ENCODE measurements at places on chromosomes 12 and 14.

DNA sequence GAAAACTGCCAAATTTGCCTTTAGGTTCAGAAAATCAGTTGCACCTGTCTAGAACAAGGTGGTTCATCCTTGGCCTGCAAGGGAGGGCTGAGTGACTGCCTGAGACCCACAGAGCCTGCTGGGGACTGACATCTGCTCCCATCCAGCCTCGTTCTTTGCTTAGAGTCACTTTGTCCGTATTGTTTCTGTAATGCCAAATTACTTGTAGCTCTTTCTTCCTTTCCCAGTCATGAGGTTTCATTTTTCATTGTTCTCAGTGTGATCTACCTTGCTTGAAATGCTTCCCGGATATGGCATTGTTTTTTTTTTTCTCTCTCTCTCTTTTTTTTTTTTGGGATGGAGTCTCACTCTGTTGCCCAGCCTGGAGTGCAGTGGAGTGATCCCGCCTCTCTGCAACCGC lies 21.3 kb downstream of the TSPAN9 start:
- no peak for DNase-seq

- no peak for DNase-seq
Observed at GRCh38 chr12:95017482-95017881, 14.0 kb upstream of the NDUFA12 start.

DNA sequence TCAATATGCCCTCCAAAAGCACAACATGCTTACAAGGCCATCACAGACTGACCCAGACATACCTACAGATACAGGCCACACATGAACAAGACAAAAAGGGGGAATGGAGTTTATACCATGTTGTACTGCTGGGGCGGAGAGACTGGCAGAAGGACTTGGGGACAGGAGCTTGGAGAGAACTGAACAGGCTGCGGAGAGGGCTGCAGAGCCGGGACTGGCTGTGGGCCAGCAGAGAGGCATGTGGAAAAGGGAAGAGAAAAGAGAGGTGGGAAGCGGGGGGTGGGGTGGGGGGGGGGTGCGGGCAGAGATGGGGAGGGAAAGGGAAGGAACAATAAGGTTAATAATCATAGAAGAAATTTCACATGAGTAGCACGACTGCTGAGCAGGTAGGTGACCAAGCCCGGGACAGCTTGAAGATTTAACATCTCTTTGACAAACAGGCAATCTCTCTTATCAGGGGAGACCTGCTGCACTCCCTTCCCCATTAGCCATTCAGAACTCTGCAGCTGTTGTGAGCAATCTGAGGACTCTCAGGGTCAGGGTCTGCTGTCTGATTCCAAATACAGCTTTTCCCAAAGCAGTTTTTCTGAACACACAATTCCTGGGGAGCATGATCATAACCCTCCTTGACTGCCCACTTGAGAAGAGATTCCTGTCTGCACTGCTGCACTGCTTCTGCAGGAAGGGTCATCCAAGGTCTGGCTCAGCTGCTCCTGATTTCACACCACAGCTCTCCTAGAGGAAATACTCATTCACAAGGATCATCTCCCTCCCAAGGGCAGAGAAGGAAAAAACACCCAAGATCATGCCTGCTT lies 21.6 kb upstream of the STAC3 start:
- no peak for DNase-seq

DNA sequence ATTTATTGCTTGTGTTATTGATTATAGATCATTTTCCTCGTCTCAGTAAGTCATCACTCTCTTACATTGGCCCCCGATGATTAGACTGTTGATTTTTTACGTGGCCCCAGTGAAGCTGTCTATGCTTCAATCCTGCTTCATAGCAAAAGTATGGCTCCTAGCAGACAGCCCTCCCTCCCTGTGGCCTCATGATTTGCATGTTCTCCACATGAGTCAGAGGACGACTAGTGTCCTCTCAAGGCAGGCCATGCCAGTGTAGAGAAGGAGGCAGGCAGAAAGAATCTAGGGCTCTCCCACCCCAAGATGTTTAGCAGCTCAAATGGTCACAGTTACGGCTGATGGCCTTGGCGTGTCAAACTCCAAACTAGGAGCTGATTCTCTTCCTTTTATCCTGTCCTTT lies 59.6 kb downstream of the FIGNL2 start:
- peak; percentile 83 for DNase-seq

GRCh38 chr12:83031196-83031595 lies 344.5 kb downstream of the TMTC2 start:
- DNase-seq = no peak

DNA sequence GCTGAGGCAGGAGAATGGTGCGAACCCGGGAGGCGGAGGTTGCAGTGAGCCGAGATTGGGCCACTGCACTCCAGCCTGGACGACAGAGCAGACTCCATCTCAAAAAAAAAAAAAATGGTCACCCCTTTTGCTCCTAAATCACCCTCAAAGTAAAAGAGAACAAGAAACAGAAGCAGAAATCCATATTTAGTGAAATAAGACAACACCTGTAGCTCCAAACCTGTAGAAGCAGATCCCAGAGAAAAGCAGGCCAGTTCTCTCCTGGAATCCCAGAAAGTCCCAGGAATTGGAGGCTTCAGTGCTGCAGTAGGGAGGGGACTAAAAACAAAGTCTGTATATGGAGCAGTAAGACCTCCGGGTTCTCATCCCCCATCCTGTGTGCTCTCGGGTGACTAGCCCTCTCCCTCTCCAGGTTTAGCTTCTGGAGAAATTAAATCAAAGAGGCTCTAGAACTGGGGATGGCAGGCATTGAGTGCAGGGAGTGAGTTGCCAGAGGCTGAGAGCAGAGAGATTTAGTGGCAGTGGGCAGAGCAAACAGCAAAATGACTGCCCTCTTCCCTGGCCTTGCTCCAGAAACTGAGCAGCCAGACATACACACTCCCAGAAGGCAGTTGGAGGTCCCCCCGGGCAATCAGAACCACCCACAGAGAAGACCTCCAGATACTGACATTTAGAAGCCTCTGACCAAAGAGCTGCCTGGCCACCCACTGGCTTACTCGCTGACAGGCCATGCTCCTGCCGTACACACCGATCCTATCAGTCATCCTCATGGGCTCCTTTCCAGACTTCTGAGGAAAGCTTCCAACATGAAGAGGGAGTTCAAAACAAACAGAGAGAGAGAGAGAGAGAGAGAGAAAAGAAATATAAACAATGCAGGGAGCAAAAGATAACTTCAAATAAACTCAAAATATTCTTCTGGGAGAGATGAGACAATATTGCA lies 6.3 kb upstream of the MLXIP start:
- DNase-seq = peak; percentile 96

DNA sequence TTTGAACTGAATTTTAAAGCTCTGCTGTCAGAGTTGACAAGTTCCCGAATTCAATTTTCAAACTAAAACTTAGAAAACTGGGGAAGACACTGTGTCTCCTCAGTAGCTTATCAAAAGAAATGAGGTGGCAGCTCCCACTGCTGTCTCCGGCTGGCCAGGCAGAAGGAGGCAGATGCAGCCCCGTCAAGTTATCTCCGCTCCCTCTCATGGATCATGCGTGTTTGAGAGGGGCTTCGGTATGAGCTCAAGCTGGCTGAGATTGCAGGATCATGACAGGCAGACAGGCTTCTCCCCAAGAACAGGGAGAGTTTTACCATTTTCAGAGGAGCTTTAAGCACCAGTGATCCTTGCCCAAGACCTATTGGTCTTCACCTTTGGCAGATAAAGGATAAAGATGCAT lies 88.8 kb downstream of the NEDD1 start:
- DNase-seq = no peak

DNA sequence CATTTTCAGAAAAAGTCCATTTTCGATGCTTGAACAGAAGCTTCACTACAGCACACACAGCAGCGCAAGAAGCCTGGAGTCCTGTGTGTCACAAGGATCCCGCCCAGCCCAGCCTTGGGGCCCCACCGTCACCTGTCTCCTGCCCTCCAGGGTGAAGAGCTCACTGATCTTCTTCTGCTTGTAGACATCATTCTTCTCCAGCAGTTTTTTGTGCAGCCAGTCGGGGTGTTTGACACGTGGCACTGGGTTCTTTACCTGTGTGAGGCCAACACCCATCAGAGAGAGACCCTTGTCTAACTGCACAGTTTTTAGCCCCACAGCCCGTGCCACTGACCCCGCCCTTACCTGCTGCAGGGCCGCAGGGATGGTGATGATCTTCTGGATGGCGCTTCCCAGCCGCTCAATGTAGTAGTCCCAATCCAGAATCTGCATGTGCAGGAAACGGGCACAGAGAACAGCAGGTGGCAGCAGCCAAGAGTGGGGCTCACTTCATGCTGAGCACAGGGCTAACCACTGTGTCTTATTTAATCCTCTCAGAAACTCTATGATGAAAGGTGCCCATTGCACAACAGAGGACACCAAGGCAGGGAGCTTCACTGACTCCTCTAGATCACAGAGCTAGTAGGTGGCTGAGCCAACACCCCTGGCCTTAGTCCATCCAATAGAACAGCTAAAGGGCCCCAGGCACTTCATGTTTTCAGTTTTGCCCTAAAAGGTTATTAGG lies 30.0 kb downstream of the POLE start:
- DNase-seq = no peak

DNA sequence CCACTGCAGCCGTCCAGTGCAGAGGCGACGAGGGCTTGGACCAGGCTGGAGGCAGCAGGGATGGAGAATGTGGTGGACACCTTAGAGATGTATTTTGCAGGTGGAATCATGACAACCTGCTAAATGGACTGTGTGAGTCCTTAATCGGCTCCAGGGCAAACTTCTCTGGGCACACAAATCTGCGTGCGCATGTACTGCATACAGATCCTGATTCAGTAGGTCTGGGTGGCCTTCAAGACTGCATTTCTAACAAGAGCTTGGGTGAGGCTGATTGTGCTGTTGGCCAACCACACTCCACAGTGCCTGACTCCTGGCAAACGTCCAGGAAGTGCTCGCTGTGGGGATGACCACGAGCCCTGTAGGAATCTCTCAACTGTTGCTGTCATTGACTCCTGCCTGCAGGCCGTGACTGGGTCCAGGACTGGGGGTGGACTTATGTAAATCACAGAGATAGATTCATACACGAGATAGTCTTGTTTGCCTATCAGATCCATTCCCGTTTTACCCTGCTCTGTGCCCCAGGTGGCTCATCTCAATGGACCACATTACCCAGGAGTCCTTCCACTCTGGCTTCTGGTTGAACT lies 27.2 kb downstream of the JDP2 start:
- DNase-seq = peak; percentile 85

GRCh38 chr12:92629349-92630065 lies 73.3 kb upstream of the PLEKHG7 start:
- peak; percentile 73 for DNase-seq

GRCh38 chr12:119325813-119326212 lies 8.7 kb upstream of the CCDC60 start:
- no peak for DNase-seq

- no peak for DNase-seq
Observed at GRCh38 chr12:131643631-131644452, 67.0 kb upstream of the SFSWAP start.

DNA sequence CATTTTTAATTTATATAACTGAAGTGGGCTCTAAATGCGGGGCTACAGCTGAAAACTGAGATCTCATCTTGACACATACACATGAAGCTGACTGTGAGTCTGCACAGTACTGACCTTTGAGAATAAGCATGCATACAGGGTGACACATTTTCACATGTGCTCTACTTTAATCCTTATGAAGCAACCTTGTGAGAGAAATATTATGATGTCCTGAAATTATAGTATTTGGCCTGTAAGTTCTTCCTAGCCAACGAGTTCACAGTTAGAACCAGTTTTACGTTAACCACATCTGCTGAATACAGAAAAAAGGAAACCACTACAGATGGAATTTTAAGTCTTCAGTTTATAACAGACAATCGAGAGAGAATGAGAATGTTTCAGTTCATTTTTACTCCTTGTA lies 70.3 kb downstream of the SPPL3 start:
- DNase-seq = no peak

GRCh38 chr12:89988188-89988915 lies 279.7 kb upstream of the ATP2B1 start:
- no peak for DNase-seq

DNA sequence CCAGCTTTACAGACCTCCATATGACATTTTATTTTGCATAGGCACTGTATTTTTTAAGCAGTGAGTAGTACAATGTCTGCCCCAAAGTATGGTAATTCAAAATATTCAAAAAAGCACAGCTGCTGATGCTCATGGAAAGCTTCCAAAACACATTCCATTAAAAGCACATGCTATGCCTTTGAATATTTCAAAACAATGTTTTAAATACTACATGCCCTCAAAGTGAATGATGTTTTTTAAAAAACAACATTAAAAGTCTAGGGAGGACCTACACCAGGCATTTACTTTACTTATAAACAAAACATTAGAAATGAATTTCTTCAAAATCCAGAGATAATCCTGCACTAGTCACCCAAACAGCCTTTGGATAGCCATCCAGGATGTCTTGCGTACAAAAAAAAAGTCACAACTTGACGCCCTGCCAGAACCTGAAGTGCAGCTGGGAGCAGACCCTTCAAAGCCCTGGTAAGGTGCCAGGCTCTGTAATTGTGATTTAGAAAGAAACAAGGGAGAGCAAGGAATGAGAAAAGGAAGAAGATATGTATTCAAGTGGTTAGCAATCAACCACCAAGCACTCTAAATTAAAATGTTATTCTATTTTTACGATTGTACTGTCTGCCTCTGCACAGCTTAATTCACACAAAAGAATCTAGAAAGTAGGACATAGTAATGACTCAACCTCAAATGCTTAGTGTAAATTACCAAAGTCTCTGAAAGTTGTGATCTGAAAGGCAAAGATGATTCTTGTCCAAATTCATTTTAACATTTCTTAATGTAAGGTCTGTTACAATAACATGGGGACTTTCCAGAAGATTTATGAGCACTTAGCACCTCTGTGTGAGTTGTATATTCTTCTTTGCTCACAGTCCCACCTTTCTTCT lies 31.9 kb downstream of the CEP83 start:
- DNase-seq = peak; percentile 72

- no peak for DNase-seq
Observed at GRCh38 chr12:112881602-112882001, 25.2 kb upstream of the OAS1 start.

DNA sequence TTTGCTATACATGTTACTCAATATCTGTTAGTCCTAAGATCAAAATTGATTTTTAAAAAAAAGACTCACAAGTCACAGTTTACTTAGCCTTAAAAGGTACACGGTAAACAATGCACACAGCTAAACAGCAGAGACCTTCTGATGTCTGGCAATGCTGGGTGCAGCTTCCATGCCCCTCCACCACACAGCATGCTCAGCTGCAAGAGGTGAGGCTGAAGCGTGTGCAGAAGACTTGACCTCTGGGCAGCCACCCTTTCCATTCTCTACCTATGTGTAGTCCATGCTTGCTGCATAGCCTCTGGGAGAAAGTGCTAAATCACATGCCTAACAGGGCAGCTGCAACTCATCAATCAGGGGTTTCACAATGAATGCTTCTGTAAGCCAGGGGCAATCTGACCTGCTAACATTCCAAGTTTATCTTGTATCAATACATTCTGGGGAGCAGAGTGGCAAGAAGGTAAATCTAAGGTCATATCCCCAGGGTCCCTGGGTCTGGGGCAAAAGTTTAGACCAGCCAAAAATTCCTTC lies 44.5 kb upstream of the AMN1 start:
- DNase-seq = no peak

GRCh38 chr14:32925439-32925838 lies 13.2 kb upstream of the NPAS3 start:
- DNase-seq = no peak

DNA sequence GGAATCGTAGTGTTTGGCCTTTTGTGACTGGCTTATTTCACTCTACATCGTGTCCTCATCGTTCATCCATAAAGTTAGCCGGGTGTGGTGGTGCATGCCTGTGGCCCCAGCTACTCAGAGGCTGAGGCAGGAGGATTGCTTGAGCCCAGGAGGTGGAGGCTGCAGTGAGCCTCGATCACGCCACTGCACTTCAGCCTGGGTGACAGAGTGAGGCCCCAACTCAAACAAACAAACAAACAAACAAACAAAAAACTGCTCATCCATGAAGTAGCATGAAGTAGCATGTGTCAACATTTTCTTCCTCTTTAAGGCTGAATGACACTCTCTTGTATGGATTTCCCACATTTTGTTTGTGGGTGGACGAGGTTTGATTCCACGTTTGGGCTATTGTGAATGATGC lies 44.0 kb upstream of the MEG3 start:
- no peak for DNase-seq
